ENCODE measurements at places on chromosomes 7 and 10. TPM values are rescaled to one million over a fixed set of nuclear protein-coding genes. Genes with fewer than 3 reads are reported as not detected.
A peak's percentile ranks its signal among the peaks of the same experiment; 100 is the strongest.

Gene FXYD4
- not detected for polyA plus RNA-seq

Gene BRI3
- polyA plus RNA-seq: 21.6 TPM

Gene PTPRN2
- polyA plus RNA-seq: 5.0 TPM

Gene DYNC1I1
- polyA plus RNA-seq: not detected

Gene MRLN
- polyA plus RNA-seq: not detected

GRCh38 chr10:84026821-84027257 lies 112.5 kb upstream of the GHITM start:
- DNase-seq: no peak

GRCh38 chr10:101287997-101288635 lies 58.9 kb upstream of the LBX1 start:
- DNase-seq: no peak

GRCh38 chr10:103969436-103969835 lies 2.5 kb downstream of the SLK start:
- DNase-seq: no peak

DNA sequence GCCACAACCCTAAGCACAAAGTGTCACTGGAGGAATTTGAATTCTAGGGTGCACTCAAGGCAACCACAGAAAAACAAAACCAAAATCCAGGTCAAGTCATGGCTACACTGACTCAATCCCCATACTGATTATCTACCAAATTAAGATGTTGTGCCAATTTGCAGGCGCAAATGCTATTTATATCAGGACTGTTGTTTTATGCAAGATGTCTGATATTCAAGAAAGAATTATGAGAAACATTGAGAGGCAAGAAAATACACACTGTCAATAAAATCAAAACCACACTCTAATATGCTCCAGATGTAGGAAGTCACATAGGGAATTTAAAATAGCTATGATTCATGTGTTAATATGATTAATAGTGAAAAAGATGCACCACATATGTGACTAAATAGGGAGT lies 141.3 kb upstream of the MINDY3 start:
- no peak for DNase-seq

Gene MBL2
- polyA plus RNA-seq: not detected

DNA sequence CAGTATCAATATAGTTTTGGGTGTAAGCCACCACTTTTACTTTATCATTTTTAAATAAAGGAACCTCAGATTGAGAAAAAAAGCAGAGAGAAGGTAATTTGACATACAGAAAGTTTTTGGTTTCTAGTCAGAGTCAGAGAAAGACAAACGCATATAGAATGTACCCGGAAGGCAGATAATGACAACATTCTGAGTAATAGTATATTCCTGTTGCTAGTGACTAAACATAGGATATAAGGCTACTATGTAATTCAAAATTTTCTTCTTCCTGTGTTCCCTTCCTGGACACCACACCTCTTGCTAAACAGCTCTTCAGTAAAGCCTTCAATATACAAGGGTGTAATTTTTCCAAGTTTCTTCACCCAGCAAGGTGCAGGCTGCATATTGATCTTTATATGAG lies 597.6 kb downstream of the PCDH15 start:
- no peak for DNase-seq

Gene GJD4
- polyA plus RNA-seq: not detected

- DNase-seq: peak; percentile 51
Observed at GRCh38 chr10:101130984-101131961, at the start of gene TLX1. TSS of gene TLX1 (plus strand) at chr10:101131300. CDS start at chr10:101131542, 242 bp downstream.

GRCh38 chr10:24938076-24938475 lies 14.3 kb downstream of the PRTFDC1 start:
- DNase-seq: no peak

DNA sequence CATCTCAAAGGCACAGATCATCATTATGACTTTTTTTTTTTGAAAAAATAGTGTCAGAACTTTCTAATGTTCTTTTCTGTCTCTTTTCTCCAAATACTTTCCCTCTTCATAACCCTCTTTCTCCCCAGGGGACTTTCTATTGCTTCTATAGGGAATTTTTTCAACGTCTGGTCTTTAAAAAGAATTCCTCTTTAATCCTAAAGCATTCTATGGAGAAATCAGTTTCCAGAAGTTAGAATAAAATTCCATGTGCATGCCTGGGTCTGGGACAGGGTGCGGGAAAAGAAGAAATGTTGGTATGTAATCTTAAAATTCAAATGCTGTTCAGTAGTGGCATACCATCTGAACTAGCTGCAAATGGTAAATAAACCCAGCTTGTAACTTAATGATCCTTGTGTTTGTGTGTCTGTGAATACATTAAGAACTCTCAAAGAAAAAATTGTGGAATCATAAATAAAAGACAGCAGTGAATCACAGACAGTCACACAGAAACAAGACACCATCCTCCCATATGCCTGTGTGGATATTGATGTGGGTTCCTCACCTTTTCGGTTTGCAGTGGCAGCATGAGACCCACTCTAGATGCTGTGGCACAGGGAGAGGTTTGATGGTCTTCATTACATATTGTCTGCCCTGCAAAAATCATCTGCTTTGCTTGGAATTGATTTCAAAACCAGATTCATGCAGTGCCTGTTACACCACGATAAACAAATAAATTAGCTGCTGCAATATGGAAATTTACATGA lies 374.7 kb upstream of the NRP1 start:
- DNase-seq: no peak

DNA sequence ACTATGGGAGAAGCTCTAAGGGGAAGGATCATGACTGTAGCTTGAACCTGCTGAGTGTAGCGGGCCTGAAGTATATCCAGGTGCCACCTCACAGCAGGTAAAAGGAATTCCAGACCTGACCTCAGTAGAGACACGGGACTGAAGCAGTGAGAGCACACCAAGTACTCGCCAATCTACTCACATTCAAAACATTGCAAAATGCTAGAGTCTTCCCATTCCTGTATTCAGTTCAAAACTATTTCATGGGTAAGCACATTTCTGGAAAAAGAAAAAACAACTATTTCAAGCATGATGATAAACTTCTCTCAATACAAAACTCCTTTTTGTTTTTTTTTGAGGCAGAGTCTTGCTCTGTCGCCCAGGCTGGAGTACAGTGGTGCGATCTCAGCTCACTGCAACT lies 121.9 kb upstream of the AUTS2 start:
- DNase-seq: no peak

DNA sequence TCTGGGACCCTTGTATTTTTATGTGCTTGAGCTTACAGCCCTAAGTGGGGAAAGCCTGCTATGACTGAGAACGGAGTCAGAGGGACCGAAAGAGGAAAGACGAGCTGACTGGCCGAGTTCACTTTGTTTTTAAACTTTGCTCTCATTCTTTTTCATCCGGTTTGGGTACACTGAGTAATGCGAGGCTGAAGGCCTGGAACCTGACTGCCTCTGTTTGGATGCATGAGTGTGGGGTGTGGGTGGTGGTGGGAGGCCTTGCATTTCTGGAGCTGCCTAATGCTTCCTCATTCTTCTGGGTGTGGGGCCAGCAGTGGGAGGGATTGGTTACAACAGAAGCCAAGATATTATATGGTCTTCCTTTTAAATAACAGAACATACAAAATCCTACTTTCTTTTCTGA lies 155.5 kb downstream of the BUB3 start:
- DNase-seq: no peak

Gene RPEL1
- polyA plus RNA-seq: not detected

Gene CRHR2
- not detected for polyA plus RNA-seq

DNA sequence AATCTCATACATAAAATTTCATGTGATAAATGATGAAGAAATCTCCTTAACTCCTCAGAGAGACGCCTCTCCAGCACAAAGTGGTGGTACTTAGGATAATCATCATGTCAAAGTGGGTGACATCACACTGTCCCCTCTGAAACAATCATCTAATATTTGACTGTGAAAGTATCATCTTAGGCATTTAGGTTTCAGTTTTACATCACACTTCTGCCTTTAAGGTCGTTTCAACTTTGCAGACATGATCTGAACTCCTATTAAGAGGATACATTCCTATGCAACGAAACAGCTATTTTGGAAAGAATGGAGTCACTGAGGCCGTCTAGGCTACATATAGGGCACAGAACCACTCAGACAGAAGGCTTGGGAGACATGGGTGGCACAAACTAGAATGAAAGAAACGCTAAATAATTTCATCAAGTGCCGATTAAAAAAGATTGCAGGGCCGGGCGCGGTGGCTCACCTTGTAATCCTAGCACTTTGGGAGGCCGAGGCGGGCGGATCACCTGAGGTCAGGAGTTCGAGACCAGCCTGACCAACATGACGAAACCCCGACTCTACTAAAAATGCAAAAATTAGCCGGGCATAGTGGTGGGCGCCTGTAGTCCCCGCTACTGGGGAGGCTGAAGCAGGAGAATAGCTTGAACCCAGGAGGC lies 2.0 kb downstream of the VOPP1 start:
- DNase-seq: peak; percentile 66

DNA sequence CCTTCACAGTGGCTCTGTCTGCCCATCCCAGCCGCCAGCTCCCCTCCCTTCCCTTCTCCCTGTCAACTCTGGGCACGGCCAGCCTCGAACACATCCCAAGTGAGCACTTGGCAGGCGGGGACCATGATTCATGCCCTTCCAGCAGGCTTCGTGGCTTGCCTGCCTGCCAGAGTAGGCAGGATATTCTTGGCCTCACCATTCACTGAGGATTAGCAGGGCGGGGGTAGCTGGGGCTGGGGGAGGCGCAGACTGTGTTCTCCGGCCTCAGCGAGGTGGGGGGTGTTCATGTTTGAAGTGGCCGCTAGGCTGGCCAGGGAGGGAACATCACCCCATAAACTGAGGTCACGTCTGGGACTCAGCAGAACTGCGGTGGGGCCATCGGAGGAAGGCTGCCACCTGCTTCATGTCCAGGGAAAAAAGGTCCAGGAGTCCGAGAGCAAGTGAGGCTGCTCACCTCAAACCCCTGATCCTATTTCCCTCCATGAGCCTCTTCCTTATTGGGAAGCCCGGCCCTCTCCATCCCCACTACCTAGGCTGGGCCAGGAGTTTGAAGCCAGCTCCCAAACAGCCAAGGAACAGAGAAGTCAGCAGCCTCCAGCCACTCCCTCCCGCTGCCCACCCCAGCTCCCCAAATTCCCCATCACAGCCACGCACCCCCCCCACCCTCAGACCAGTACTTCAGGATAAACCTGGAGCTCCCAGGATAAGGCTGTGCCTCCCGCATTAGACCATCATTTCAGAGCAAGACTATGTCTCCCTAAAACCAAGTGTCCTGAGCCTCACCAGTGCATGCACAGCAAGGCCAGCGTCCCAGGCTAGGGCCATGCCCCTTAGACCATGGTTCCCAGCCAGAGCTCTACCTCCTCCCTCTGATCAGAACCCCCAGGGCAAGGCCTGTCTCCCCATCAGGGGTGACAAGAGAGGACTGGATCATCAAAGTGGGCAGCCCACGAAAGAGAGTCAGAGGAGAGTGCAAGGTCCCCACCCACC lies 42.8 kb upstream of the RABGEF1 start:
- no peak for DNase-seq

Gene EPO
- polyA plus RNA-seq: not detected

Gene FRAT1
- polyA plus RNA-seq: 5.1 TPM

Gene CHRM2
- polyA plus RNA-seq: not detected

- DNase-seq: no peak
Observed at GRCh38 chr7:157926107-157926506, 589.3 kb downstream of the DNAJB6 start.

Gene PRKAR2B
- 0.68 TPM for polyA plus RNA-seq

Gene ZNF488
- polyA plus RNA-seq: not detected

GRCh38 chr10:28962768-28963167 lies 285.4 kb downstream of the BAMBI start:
- DNase-seq: no peak

DNA sequence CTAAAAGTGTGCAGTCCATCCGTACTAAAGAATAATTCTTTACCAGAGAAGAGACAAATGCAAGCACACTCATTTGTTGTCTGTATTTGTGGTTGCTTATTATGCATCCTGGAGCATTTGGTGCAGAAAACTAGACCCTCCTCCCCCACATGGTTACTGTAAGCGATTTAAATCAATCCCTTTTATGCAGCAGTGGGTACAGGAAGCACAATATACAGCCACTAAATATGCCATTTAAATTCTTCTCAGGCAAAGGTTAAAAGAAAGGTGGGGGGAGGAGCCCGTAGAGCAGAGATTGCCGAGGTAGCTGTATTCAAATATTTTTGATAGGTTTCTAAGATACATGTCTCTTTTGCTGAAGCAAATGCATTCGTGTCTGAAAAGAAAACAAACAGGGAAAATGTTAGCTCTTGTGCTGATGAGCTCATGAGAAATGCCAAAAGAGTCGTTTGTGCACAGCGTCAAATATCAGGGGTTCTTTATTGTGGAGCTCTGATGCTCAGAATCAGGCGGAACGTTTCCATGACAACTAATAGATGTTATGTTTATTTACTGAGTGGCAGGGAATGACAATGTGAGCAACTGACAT lies 131.3 kb upstream of the NPVF start:
- DNase-seq: no peak

Gene NANOS1
- polyA plus RNA-seq: 0.16 TPM

GRCh38 chr7:151175793-151176311 lies 8.4 kb upstream of the GBX1 start:
- DNase-seq: no peak

- no peak for DNase-seq
Observed at GRCh38 chr10:99365736-99366135, 36.6 kb downstream of the CNNM1 start.

DNA sequence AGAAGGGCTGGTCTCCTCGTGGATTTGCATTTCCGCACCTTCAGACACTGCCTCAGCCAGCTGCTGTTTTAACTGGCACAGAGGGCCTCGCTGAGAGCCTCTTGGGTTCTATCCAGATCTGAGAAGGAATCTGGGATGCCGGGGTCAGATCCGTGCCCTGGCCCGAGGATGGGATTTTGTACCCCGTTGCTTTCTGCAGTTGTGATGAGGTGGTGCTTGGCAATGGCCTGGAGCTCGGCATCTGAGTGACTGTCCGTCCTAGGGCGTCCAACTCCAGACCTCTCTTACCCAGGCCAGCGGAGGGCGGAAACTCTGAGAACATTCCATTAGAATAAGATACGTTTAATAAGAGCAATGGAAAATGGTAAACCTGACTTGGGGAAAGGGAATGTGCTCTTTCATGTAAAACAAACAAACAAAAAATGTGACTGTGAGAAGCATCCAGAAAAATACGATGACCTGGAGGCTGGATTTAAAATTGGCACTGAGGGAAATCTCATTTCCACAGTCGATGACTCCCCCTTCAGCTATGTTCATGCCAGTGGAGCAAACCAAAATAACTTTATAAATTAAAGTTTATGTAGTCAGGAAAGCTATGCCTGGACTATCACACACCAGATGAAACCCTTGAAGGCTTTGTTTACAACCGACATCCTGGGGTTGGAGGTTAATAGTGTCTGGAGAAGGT lies 39.6 kb downstream of the GRK5 start:
- no peak for DNase-seq

Gene AMPH
- polyA plus RNA-seq: not detected

GRCh38 chr7:123795917-123796316 lies 47.1 kb upstream of the WASL start:
- no peak for DNase-seq

- DNase-seq: peak; percentile 25
Observed at GRCh38 chr10:86759073-86759672, 2.8 kb downstream of the BMPR1A start.

Gene SPAM1
- polyA plus RNA-seq: not detected
